ENCODE measurements at places on chromosomes 11 and 22. TPM values are rescaled to one million over a fixed set of nuclear protein-coding genes. Genes with fewer than 3 reads are reported as not detected.

Gene ZFTA
- total RNA-seq, result 8.7 TPM

Gene KRTAP5-3
- not detected for total RNA-seq

Gene HTR3A
- total RNA-seq, result not detected

Gene MMP7
- total RNA-seq, result 30.4 TPM

Gene PGR
- 8.8 TPM for total RNA-seq

Gene BTG4
- 1.5 TPM for total RNA-seq

Gene HBG2
- total RNA-seq, result 8.2 TPM

Gene TAF10
- 149 TPM for total RNA-seq

Gene OR2D2
- total RNA-seq, result 0.25 TPM

Gene MTFP1
- total RNA-seq, result 21.0 TPM

Gene COMT
- total RNA-seq, result 218 TPM

Gene APOA1
- 1.2 TPM for total RNA-seq
